ENCODE measurements at places on chromosomes 6 and 20. TPM values are rescaled to one million over a fixed set of nuclear protein-coding genes. Genes with fewer than 3 reads are reported as not detected.

The CALHM4 gene
- polyA plus RNA-seq = 0.58 TPM

The WFDC2 gene
- polyA plus RNA-seq = 215 TPM

The MRPS10 gene
- polyA plus RNA-seq = 34.0 TPM

The CFB gene
- polyA plus RNA-seq = 5.0 TPM

The TRIM31 gene
- polyA plus RNA-seq = not detected

The TRIM27 gene
- polyA plus RNA-seq = 78.8 TPM

The SMLR1 gene
- polyA plus RNA-seq = 1.2 TPM

The FOXQ1 gene
- 15.2 TPM for polyA plus RNA-seq

The TPBG gene
- polyA plus RNA-seq = 41.0 TPM

The CYB5R4 gene
- 13.2 TPM for polyA plus RNA-seq

The TEAD3 gene
- polyA plus RNA-seq = 42.6 TPM

The RPRD1B gene
- 42.5 TPM for polyA plus RNA-seq

- no peak for DNase-seq
These were observed 204.0 kb downstream of the PTPRK start for GRCh38 chr6:128316258-128316929.

DNA sequence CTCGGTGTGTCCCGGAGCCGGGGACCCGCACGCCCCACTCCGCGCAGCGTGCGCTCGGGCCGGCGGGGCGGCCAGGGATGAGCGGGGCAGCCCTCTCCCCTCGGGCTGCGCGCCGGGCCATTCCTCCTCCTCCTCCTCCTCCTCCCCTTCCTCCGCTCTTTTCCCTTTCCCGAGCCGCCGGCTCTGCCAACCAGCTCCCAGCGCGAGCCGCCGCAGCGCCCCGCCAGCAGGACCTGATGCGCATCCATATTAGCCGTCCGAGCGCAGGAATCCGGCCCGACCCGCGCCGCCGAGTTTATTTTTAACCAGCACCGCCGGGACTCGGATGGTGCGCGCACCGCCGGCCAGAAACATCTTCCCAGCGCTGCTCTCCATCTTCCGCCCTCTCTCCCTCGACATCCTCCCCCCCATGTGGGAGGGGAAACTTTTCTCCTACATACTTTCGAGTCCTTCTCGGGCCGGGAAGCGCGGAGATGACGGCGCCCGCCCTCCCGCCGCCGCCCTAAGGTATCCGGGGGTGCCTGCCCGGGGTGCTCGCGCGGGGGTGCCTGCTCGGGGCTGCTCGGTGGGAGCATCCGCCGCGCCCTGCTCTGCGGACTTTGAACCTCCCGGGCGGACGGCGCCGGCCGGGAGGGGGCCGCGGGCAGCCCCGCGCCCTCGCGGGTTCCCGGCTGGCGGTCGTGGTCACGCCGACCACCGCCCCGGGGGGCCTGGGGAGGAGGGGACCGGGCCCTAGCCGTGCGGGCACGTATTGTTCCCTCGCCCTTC is 619 bp downstream of the RREB1 start:
- no peak for DNase-seq

DNA sequence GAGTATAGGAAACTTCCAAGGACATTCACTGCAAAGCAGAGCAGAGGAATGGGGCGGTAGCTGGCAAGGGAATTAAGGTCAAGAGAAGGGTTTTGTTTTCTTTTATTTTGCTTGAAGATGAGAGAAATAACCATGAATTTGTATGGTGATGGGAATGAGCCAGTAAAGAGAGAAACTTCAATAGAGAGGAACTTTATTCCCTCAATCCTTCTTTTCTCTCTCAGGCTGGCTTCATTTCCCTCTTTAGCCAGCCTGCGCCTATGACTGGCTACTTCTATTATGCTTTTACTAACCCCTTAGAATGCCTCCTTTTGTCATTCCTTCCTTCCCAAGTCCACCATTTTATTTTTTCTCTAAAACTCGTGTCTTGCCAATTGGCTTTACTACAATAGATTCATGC is 101.4 kb upstream of the CEP85L start:
- DNase-seq = no peak

- DNase-seq = no peak
These were observed 645.0 kb downstream of the PHF3 start for GRCh38 chr6:64280569-64280968.

DNA sequence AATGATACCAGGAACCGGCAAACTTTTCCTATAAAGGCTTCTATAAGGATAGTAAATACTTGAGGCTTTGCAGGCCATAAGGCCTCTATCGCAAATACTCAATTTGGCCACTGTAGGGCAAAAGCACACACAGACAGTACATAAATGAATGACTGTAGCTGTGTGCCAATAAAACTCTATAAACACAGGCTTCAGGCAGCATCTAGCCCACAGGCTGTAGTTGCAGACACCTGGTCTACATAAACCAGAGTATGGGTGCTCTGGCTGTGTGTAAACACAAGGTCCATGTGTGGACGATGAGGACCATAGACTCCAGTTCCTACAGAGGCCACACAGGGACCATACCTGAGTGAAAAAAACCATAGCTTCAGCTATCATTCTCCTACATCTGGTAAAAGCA is 52.2 kb downstream of the ZMYND8 start:
- no peak for DNase-seq

DNA sequence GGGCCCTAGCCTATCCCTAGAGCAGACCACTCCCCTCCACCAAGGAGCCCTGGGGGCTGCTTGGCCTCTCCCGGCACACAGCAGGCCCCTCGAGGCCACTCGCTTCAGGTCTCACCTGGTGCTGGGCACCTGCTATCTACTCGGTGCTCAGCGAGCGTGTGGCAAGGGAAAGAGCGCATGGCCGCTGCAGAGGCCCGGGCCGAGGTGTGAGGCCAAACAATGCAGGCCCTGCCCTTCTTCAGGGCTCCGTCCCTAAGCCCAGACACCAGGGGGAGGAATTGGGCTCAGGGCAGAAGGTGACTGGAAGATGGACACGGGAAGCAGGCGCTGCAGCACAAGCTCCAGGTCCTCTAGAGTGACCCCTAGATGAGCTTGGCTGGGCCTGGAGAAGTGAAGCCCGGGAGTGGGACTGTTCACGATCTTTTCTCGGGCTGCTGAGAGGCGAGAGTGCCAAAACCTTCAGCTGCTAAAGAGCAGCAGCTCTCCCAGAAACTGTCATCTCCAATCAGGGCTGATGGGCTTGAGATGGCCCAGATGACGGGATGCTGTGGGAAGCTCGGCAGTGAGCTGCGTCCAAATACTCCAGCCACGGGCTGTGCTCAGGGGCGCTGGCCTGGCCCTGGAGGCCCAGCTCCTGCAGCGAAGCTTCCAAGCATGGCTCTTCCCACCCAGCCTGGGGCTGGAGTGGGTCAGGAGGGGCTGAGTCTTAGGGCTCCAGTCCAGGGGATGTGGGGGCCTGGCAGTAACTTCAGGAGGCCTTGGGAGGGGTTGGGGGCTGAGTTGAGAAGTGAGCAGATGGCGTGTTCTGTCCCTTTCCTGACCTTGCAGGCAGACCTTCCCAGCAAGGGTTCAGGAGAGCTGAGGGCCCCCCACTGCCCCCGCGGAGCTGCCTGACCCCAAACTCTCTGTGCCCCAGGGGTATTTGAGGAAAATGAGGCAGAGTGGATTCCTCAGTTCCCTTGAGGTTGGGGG is 43.7 kb downstream of the APCDD1L start:
- DNase-seq = peak; percentile 65

GRCh38 chr6:170554796-170555137 is 598 bp downstream of the TBP start:
- no peak for DNase-seq

DNA sequence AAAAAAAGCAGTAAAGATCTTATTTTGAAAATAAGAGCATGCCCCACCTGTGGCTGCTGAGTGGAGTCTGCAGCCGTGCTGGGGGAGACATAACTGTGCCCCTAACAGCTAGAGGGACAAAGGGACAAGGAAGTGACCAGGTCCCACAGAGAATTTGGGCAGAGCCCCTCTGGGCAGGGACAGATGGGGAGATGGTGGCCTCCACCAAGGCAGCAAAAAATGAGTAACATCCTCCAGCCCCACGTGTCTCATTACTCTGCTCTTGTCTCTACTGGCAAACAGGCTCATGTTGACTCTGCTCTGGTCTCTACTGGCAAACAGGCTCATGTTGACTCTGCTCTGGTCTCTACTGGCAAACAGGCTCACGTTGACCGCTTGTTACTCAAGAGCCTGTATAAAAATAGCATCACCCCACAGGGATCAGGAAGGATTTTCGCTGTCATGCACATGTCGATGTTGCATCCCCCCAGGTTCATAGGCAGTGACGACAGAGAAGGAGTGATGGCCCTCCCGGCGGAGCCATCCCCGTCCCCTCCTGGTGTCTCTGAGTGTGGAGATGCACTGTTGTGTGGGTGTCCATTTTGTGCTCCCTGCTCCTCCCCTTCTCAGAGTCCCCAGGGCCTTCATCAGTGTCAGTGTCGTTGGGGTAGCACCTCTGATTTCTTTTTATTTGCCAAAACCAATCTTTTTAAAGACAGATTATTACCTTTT is 17.3 kb upstream of the PCMTD2 start:
- no peak for DNase-seq

GRCh38 chr20:3172933-3173609 is at the start of gene LZTS3:
TSS of gene LZTS3 (minus strand) at chr20:3173549. CDS start at chr20:3167163, 6,386 bp downstream.
- no peak for DNase-seq

- no peak for DNase-seq
These were observed 267.2 kb upstream of the SULF2 start for GRCh38 chr20:48052475-48052835.

GRCh38 chr20:44145131-44145775 is 41.7 kb downstream of the JPH2 start:
- no peak for DNase-seq

- no peak for DNase-seq
These were observed 52.8 kb upstream of the SRSF6 start for GRCh38 chr20:43404878-43405277.

DNA sequence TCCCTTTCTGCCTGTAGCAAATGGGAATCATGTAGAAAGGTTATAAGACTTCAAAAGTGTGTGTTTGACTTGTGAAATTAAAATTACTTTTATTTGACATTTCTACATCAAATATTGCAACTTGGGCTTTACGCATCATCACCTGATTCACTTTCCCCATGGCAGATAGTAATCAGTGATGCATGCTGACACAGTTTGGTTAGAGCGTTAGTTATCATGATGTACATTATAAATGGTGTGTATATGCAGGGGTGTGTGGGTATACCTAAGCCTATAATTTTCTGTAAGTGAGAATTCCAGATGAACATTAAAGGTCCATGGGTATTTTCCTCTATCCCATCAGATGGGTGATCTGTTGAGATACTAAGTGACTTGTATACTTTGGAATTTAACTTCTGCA is 141.5 kb downstream of the KLHL32 start:
- no peak for DNase-seq

DNA sequence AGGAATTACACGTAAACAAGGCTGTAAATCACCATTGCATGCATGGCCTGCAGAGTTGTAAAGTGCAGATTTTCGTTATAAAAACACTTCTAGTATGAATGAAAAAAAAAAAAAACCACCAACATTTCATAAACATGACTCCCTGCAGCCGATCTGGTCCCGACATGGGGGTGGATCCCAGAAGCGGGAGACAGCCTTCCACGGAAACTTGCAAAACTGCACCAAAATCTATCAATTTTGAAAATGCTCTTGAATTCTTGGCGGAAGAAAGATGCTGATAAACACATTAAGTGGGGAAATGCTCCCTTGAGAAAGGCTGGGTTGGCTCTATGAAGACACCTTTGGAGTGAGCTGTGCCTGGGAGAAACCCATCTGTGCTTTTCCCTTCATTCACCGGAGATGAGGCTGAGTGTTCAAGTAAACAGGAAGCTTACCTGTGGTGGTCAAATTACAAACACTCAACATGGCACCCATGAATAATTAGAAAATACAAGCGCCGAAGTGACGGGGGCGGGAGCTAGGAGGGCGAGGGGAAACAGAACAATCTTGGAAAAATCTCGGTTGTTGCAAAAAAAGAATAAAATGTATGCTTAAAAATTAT is 845 bp upstream of the ANKRD60 start:
- DNase-seq = no peak

DNA sequence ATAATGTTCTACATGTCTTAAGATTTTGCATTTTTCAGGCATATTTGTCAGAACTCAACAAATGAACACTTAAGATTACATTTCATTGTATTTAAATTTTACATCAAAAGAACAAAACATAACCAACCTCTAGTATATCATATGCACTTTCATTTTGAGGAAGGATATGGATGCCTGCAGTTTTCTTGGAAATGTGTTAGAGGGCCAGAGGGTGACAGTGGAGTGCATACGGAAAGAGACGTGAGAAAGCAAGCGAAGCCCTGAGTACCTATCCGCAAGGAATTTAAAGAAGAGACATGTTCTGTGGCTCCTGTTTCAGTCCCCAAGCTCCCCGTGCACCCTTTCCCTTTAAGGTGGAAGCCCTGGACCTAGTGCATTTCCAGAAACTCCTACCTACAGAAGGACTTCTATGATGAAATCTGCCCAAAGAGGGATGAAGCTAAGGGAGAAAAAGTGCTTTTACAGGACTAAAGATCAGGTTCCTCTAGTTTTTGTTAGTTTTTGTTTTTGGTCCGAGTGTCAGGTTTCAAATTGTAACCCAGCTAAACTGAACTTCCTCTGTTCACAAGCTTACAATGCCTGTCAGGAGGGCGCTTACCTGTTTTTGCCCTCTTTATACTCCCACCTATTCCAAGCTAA is 38.8 kb downstream of the EZR start:
- no peak for DNase-seq

DNA sequence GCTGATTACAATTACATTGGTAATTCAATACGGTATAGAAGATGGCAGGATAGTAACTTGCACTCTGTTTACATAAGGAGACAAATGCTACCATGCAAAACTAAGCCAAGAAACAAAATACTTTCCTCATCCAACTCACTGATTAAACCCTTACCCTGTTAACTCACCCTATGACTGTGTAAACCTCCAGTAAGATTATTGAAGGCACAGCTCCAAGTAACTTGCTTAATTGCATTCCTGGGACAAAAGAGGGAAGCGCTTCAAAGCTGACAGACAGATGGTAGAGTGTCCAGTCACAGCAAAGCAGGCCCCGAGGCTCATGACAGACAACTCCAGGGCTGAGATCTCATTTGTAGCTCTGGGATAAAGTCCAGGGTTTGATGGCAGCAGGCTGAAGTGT is 6.9 kb upstream of the KIF16B start:
- no peak for DNase-seq

DNA sequence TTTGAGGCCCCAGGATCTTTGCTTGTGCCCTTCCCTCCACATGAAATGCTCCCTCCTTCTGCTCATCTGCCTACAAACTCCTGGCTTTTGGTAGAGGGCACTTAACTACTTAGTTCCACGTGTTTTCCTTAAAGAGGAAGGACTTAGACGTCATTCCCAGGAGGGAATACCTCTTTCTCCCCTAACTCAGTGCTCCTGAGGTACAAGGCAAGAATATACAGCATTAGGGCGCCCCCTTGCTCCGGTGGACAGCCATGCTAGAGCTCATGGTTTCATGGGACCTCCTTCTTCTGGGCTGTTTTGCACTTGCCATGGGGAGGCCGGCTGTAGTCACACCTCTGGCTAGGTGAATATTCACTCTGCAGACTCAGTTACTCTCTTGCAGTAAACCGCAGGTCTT is 93.8 kb upstream of the LY86 start:
- no peak for DNase-seq

- no peak for DNase-seq
These were observed 247.0 kb downstream of the ERMARD start for GRCh38 chr6:169998457-169998856.

- DNase-seq = no peak
These were observed 129.6 kb downstream of the CEBPB start for GRCh38 chr20:50320005-50320900.

Data from right renal pelvis (tissue), 4 donors.